ENCODE measurements at places on chromosomes 6 and 20.
A peak's percentile ranks its signal among the peaks of the same experiment; 100 is the strongest.

DNA sequence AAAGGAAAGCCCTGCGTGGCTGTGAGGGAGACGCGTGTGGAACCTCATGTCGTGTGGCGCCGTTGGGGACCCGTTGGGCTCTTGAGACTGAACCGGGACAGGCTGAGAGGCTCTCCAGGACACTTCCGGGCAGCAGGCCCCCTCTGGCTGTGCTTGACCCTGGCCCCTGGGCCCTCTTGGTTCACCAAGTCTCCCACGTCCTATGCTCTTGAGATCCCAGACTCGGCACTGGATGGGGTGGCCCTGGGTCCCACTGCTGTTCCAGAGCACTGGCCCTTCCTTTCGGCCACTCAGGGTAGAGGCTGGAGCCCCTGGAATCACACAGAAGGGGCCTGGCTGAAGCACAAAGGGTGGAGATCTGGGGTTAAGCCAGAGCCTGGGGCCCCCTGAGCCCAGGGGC is 30.4 kb downstream of the NTSR1 start:
- no peak for DNase-seq

GRCh38 chr6:161273274-161273751 is 548 bp downstream of the AGPAT4 start:
- DNase-seq = peak; percentile 17

DNA sequence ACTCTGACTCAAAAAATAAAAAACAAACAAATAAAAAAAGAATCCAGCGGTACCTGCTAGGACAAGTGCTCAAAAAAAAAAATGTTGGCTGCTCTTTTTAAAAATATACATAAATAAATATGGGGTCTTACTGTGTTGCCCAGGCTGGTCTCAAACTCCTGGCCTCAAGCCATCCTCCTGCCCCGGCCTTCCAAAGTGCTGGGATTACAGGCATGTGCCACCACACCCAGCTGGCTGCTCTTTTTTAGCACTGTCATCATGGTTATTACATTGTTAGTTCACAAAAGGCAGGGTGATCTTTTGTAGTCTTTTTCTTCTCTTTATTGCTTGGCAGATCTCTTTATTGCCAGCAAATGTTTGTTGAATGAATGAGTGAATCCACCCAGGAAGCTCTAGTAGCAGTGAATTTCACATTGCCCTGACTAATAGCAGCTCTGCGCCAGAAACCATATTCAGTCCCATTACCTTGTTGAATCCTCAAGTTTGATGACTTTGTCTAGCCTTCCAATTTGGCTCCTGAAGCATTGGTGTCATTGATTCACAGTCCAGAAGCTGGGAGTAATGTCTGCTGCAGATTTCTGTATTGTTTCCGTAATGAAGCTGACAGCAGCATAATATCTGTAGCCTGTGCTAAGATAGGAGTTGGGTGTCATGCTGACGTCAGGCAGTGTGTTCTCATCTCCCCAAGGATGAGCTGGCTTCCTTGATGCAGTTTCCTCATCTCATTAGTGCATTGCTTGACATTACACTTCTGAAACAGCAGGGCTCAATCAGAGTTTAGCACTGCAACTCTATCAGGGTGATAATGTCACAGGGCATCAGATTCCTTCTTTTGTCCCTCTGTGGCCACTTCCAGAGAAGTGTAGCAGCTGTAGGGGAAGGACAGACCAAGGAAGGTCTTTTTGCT is 84.9 kb upstream of the TGM3 start:
- DNase-seq = no peak

DNA sequence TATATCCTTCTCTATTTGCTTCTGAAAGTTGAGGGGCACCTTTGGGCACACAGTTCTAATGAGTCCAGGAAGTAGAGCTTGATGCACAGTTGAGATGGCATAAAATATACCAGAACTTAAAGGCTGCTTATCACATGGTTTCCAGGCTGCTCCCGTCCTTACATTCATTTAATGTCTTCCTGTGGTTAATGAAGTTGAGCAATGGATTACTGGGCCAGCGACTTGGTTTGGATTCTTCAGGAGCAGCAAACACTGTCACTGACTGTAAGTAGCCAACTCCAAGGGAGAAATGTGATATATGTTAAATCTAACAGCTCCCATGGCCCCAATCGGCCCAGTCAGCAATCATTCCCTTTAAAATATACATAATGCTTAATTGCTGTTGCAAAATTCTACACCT is 9.0 kb upstream of the TSHZ2 start:
- no peak for DNase-seq

- no peak for DNase-seq
Measured at GRCh38 chr20:43993560-43993959, 78.9 kb downstream of the TOX2 start.

- no peak for DNase-seq
Measured at GRCh38 chr6:13526727-13527670, 39.6 kb upstream of the GFOD1 start.

DNA sequence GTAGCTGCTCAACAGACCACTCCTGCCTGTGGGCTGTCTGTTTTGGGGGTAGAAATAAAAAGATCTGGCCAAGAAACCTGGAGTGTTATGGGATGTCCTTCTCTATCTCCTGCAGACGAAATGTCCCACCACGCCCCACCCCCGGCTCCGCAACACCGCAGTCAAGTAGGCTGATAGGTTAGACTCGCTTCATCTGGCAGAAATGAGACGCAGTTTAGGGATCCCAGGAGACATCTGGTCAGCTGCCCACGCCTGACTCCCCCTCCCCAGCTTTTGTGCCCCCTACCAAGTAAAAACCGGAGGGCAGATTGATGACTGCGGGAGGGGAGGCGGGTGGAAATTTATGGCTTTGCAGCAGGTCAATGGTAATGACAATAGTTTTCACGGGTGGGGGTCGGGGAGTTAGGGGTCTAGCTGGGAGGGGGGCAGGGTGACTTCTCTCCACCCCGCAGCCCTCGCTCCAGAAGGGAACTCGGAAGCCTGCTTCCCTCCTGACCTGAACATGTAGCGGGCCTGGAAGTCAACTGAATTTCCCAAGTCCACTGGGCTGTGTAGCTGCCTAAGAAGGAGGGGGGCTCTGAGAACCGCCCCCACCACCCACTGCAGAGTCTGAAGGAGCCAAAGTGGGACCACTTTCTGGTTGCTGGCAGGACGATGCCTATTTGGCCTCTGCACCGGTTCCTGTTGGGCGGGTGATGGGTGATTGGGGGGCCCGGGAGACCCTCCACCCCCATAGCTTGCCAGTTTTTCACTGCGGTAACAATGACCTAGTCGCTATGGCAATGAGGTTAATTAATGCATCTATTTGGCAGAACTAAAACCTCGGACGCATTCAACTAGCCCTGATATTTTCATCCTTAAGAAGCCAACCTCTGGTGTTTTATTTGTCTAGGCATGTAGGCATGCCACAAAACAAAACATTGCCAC is 25.7 kb downstream of the PMEPA1 start:
- no peak for DNase-seq

DNA sequence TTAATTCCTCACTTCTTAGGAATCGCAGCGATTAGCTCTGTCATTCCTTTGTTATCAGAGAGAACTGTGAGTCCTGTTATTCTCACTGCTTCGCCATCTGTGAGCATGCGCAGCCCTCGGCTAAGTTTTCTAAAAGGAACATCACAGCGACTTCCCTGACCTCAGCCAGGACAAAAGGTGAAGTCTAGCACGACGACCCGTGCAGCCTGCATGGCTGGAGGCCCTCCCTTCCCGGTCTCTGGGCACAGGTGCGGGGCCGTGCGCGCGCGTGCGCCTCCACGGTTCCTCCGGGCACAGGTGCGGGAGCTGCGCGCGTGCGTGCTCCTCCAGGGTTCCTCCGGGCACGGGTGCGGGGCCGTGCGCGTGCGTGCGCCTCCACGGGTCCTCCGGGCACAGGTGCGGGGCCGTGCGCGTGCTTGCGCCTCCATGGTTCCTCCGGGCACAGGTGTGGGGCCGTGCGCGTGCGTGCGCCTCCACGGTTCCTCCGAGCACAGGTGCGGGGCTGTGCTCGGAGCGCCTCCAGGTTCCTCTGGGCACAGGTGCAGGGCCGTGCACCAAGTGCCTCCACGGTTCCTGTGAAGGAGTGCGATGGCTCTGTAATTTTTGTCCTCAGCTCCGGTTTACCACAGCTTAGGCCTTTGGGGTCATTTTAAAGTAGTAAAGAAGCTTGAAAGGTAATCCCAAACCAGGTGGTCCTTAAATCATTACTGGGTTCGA is 212.3 kb downstream of the ERMARD start:
- no peak for DNase-seq

- DNase-seq = no peak
Measured at GRCh38 chr6:110557199-110557598, 80.8 kb upstream of the SLC22A16 start.

GRCh38 chr6:90216072-90216977 is 80.3 kb downstream of the BACH2 start:
- DNase-seq = no peak

DNA sequence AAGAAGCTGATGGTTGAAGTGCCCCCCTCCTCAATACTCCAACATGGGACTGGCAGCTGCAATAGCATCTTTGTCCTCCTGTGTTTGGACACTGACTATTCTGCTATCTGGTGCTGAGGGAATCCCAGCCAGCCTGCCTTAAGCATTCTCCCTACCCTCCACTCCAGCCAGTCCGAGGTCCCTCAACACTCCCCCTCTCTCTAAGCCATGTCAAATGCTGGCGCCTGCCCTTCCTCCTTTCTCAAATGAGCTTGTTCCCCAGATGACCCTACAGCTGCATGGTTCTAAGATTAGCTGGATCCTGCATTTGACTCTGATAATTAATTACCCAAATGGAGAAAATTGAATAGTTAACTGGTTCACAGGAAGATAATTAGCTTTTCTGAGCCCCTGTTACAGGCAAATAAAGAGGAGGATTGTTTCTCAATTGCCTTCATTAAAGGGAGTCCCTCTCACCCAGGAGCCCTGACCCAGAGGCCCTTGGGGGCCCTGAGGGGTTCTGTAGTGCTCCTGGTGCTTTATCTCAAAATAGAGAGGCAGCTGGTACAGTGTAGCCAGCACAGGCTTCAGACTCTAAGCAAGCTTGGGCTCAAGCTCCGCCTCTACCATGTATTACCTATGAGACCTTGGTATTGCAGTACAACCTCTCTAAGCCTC is 37.9 kb upstream of the CHD6 start:
- no peak for DNase-seq

DNA sequence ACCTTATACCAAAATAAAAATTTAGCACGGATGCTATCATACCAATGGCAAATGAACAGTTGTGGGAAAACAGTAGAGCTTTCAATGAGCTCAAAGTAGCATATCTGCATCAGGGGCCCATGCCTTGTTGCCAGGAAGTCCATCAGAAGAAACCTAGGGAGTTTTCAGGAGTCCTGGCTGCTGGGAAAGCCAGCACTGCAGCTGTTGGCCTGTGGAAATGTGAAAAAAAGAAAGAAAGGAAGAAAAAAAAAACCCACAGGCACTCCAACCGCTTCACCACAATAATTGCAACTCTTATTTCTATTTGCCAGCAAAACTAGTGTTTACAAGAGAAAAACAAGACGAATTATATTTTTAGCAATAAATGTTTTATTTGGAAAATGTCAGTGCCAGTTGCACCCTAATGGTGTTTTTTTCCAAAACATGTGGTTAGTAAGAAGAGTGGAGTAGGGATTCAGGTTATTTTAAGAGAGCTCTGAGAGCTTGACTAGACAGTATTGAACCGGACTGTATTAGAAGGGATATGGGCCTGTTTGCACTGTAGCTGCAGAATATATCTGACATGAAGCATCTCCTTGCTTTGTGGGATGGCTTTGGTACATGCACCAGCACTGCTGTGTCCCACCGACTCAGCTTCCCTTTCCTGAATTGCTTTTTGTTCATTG is 137.3 kb downstream of the CCDC170 start:
- no peak for DNase-seq

- DNase-seq = peak; percentile 15
Measured at GRCh38 chr6:11094411-11094851, 797 bp downstream of the SMIM13 start.

- peak; percentile 27 for DNase-seq
Measured at GRCh38 chr6:26123947-26124780, 36.9 kb downstream of the HFE start.

DNA sequence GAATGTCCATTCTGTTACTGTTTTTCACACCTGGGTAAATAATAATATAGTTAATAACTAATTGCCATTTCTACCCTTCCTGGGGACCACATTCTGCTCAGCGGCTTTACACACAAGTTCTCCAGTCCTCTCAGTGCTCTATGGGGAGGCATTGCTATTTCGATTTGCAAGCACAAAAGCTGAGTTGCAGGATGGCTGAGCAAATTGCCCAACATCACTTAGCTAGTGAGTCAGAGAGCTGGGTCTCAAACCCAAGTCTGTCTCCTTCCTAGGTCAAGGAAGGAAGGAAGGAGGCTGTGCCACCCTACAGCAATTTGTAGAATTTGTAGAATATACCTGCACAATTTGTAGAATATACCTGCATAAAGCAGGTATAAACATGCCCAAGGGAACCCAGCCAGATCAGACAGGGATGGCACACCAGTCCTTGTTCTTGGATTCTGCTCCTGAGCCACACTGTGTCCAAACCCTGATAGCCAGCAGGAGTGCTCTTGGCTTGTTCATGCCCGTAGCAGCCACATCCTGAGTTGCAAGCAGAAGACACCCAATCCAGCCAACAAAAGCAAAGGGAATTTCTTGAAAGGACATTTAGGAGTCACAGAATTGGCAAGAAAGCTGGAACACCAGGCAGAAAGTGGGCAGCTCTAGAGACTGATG is 56.9 kb downstream of the LY86 start:
- no peak for DNase-seq

GRCh38 chr6:117384659-117385058 is 41.1 kb downstream of the ROS1 start:
- DNase-seq = no peak

- no peak for DNase-seq
Measured at GRCh38 chr6:162621246-162621645, 106.3 kb downstream of the PRKN start.

- DNase-seq = no peak
Measured at GRCh38 chr6:134686071-134686470, 263.8 kb downstream of the ALDH8A1 start.

GRCh38 chr20:44021186-44021585 is 106.5 kb downstream of the TOX2 start:
- DNase-seq = no peak

- DNase-seq = no peak
Measured at GRCh38 chr6:20217324-20217855, 5.1 kb upstream of the MBOAT1 start.

All from stimulated activated CD8-positive, alpha-beta memory T cell treated with anti-CD3 and anti-CD28 coated beads, Interleukin-4, amount 100 ng/mL, for 1 hour (primary cell).